Hematopoietic multipotent progenitor cell treated with erythropoietin and hydrocortisone succinate and interleukin-3 and kit ligand, for 8 days (in vitro differentiated cells): ENCODE measurements at places on chromosomes 6 and 20.
A peak's percentile ranks its signal among the peaks of the same experiment; 100 is the strongest.

- peak; percentile 35 for DNase-seq
Measured at GRCh38 chr6:18997375-18997826, 610.3 kb downstream of the RNF144B start.

- no peak for DNase-seq
Measured at GRCh38 chr20:49915118-49915379, 280 bp downstream of the SPATA2 start.

- DNase-seq, result no peak
Measured at GRCh38 chr20:32332614-32333013, 25.5 kb upstream of the ASXL1 start.

GRCh38 chr20:61760321-61760720 lies 305.4 kb downstream of the TAF4 start:
- DNase-seq, result no peak

DNA sequence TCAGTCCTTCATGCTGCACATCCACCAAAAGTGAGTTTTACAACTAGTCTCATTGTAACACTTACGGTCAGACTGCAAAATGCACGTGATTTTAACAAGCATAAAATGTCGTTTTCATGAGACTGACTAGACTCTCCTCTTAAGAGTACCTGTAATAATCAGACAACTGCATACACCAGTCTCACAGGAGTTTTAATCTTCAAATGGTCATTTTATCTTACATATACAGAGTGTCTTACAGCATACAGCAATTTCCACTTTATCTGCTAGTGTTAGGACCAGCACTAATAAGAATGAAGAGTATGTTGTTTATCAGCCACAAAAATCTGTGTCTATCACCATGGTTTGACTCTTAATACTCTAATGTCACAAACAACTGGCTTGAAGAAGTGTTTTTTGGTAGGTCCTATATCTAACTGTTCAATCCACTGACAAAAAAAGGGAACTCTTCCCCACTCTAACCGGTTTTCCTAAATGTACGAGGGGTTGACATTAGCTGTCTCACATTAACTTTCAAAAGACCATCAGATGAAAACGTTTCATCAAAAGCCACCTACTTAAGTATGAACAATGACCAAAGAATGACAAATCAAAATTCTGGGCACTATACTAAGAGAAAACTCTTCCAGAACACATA lies 1.5 kb upstream of the ASF1A start:
- peak; percentile 83 for DNase-seq
